ENCODE measurements at places on chromosomes 4 and X.

DNA sequence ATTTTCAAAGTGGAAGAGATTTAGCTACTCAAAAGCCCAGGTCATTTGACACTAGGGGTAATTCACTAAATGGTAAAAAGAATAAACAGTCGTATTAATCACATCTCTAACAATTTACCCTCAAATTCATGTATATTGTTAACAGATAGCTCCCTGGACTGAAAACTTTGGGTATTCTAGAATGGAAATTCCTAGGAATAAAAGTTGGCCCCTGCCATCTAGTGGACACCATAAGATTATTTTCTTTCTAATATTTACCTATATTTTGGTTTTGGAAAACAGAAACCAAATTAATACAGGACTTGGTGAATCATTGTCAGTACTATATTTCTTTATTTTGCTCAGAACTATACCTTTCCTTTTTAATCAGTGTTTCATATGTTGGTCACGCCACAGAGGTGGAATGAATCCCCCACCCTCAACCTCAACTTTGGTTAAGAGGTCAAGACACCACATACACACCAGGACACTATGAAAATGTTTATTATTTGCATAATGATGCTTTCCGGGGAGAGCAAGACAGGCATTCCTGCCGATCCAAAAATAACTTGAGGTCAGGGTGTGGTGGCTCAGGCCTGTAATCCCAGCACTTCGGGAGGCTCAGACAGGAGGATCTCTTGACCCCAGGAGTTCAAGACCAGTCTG, 96.2 kb upstream of the APOOL start:
- DNase-seq = no peak
- H3K27me3 ChIP-seq = peaks cover 2% of the 10 kb centered on the region
- H3K36me3 ChIP-seq = no peaks in the 10 kb centered on the region
- H3K4me3 ChIP-seq = no peak overlapping the region
- no peaks in the 10 kb centered on the region for H3K4me1 ChIP-seq
- no peak overlapping the region for H3K27ac ChIP-seq

DNA sequence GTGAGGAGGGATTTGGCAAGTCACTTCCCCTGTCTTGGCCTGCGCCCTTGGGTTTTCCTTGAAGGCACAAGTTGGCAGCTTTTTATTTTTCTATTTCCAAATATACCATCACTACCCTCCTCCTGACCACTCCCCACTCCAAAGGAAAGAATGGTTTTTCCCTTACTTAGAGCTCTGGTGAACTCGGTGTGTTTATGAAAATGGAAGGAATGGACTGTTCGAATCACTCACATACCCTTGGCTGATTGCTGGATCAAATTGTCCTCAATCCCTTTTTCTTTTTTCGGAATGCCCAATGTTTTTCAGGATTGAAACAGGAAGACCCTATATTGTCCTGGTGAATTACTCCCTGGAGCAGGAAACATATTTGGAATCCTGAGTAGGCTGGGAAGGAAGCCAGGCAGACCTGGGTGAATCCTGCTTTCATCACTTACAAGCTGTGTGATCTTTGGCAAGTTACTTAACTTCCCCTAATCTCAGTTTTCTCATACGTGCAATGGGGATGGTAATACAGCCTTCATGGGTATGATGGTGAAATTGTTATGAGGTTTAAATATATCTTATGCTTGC, 70.7 kb downstream of the RTL5 start:
- no peaks in the 10 kb centered on the region for H3K36me3 ChIP-seq
- no peaks in the 10 kb centered on the region for H3K4me1 ChIP-seq
- no peak overlapping the region for H3K4me3 ChIP-seq
- DNase-seq = no peak
- H3K27ac ChIP-seq = no peak overlapping the region

- H3K27ac ChIP-seq = no peak overlapping the region
- no peak for DNase-seq
- no peaks in the 10 kb centered on the region for H3K27me3 ChIP-seq
- no peak overlapping the region for H3K4me3 ChIP-seq
- no peaks in the 10 kb centered on the region for H3K36me3 ChIP-seq
Measured at GRCh38 chr4:124334119-124334518, 378.4 kb downstream of the ANKRD50 start.

- H3K36me3 ChIP-seq = no peaks in the 10 kb centered on the region
- peak overlapping the region; percentile 76 for H3K27ac ChIP-seq
- H3K4me3 ChIP-seq = no peak overlapping the region
- peaks cover 27% of the 10 kb centered on the region for H3K4me1 ChIP-seq
Measured at GRCh38 chr4:40255393-40256281, 58.8 kb downstream of the RHOH start.

- H3K4me3 ChIP-seq = no peak overlapping the region
- no peaks in the 10 kb centered on the region for H3K36me3 ChIP-seq
- no peak for DNase-seq
- peaks cover 14% of the 10 kb centered on the region for H3K4me1 ChIP-seq
- no peaks in the 10 kb centered on the region for H3K27me3 ChIP-seq
Measured at GRCh38 chrX:20066968-20067708, 49.6 kb downstream of the MAP7D2 start.

DNA sequence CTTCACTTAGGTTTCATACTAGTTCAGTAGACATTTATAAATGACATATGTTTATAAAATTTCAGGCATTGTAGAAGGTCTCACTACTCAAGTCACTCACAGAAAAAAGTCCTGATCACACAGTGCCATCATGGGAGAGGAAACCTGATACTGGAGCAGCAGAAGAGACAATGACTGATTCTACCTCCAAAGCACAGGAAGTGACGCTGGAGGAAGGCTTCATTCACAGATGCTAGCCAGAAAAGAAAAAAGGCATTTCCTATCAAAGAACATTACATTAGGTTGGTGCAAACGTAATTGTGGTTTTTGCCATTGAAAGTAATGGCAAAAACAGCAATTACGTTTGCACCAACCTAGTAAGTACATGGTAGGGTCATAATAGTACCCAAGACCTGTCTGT, 79.5 kb downstream of the RASGEF1B start:
- DNase-seq = no peak
- peaks cover 4% of the 10 kb centered on the region for H3K27me3 ChIP-seq
- no peak overlapping the region for H3K4me3 ChIP-seq

DNA sequence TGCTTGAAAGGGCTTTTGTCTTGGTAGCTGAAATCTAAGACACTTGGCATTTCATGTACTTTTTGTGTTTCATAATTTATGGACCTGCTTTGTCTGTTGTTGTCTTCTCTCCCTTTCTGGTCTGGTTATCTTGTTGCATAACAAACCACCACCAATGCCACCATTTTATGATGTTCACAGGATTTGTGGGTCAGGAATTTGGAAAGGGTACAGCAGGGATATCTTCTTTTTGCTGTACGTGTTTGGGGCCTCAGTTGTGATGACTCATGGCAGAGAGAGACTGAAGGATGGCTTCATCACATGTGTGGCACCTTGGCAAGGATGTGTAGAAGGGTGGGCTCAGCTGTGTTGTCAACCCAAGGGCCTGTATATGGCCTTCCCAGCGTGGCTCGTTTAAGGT, 35.2 kb downstream of the KDM6A start:
- peaks cover 30% of the 10 kb centered on the region for H3K4me1 ChIP-seq
- H3K27ac ChIP-seq = no peak overlapping the region
- no peak for DNase-seq

GRCh38 chrX:17403189-17403691, 28.2 kb downstream of the NHS start:
- H3K4me1 ChIP-seq = no peaks in the 10 kb centered on the region
- no peaks in the 10 kb centered on the region for H3K27me3 ChIP-seq
- H3K4me3 ChIP-seq = no peak overlapping the region
- DNase-seq = no peak
- no peak overlapping the region for H3K27ac ChIP-seq
- H3K36me3 ChIP-seq = no peaks in the 10 kb centered on the region

DNA sequence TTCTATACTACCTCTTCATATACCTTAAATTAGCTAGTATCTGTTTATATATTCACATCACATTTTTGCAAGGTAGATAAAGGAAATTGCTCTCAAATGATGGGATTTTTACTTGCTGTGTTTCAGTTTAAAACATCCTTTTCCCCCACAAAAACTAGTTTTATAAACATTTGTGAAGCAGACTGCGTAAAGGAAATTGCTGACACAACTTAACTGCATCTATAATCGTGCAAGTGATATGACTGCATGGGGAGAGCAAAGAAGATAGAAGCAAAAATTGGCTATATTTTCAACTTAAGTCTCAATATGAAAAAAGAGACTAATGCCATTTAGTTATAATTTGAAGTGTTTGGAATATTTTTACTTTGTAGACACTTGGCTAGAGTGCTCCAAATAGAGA, 385.2 kb downstream of the C4orf33 start:
- no peak overlapping the region for H3K27ac ChIP-seq
- DNase-seq = no peak
- H3K27me3 ChIP-seq = peaks cover 5% of the 10 kb centered on the region
- H3K4me3 ChIP-seq = no peak overlapping the region
- no peaks in the 10 kb centered on the region for H3K4me1 ChIP-seq

DNA sequence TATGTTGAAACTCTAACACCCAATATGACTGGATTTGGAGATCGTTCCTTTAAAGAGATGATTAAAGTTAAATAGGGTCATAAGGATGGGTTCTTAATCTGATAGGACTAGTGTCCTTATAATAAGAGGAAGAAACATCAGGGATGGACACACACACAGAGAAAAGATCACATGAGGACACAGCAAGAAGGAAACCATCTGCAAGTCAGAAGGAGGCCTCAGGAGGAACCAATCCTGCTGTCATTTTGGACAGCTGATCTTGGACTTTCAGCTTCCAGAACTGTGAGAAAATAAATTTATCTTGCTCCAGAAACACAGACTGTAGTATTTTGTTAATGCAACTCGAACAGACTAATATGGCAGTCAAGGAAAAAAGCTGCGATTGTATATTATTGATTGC, 631.5 kb downstream of the PCDH7 start:
- no peaks in the 10 kb centered on the region for H3K36me3 ChIP-seq
- H3K27ac ChIP-seq = no peak overlapping the region
- no peak for DNase-seq
- no peaks in the 10 kb centered on the region for H3K4me1 ChIP-seq

DNA sequence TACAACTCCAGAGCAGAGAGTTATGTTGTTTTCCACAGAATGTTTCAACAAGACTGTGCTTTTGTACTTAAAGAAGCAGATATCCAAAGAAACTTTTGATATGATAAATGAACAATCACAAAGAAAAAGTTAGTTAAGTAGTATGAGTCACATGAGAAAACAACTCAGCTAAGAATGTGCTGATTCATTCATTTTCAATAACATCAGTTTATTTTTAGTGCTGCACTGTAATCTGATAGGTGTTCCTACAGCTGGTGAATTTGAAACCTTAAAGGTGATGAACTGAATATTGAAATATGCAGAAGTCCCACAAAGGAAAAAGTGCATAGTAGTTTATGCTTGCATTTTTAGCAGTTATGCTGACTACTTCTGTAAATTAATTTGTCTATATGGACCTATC, 180.3 kb upstream of the TENM3 start:
- H3K36me3 ChIP-seq = peaks cover 2% of the 10 kb centered on the region
- H3K4me1 ChIP-seq = peaks cover 32% of the 10 kb centered on the region
- peak overlapping the region; percentile 85 for H3K27ac ChIP-seq
- no peaks in the 10 kb centered on the region for H3K27me3 ChIP-seq
- no peak overlapping the region for H3K4me3 ChIP-seq
